ENCODE measurements at places on chromosomes 1 and 21.

- peak; percentile 73 for DNase-seq
Measured at GRCh38 chr1:9615316-9616063, 26.8 kb downstream of the TMEM201 start.

DNA sequence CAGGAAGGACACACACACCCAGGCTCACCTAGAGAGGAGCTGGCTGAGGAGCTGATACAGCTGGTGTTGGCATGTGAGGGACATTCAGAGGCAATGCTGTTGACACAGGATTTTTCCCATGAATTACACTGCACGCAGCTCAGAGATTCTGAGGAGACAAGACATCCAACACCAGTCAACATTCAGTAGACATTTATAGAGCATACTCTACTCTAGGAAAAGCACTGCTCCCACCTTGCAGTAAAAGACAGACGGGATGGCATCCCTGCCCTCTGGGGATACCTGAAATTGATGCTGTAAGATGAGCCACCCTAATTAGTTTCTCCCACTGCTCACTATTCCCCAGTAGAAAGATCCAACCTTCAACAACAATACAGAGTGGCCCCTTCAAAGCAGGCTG is 5.1 kb downstream of the LYPD8 start:
- DNase-seq = no peak

- DNase-seq = no peak
Measured at GRCh38 chr1:117708323-117709248, 102.7 kb downstream of the TENT5C start.

DNA sequence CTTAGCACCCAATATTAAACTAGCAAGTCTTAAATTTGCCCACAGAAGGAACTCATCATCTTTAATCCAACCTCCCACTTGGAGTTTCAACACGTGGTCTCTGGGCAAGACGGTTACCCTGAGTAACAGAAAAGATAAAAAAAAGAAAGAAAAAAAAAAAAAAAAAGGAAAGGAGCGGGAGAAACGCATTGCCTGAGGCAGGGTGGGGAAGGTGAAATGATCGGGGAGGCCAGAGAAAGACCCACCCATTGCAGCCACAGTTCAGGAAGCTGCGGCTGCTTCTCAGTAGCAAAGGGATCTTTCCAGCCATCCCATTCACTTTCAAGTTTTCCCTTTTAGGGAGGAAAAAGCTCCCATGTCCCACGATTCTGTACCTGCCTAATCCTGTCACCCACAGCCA is 32.0 kb upstream of the OTUD3 start:
- DNase-seq = no peak

DNA sequence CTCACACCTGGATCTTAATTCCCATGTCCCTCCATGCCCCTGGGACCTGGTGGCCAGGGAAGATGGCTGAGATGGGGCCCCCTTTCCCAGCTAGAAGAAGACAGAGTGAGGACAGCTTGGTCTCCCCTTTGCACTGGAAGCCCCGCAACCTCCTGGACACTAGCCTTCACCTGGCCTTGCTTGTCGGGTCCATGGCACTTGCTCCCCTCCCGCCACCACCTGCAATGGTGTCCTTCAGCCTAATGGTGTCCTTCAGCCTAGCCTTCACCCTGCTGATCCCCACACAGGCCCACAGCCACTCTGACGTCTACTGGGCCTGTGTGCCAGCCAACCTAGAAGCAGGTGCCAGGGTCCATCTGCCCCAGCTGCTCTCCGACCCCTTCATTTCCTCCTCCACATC is 45.9 kb upstream of the EDN2 start:
- no peak for DNase-seq

Data from CD4-positive, alpha-beta T cell treated with Interleukin-17A for 4 hours (primary cell).